ENCODE measurements at places on chromosomes 7 and 10. TPM values are rescaled to one million over a fixed set of nuclear protein-coding genes. Genes with fewer than 3 reads are reported as not detected.

Gene MYL7
- total RNA-seq: not detected

Gene RBM20
- total RNA-seq: 0.08 TPM

Gene EBLN1
- total RNA-seq: not detected

Gene AZGP1
- total RNA-seq: not detected

Gene CCDC126
- total RNA-seq: 3.9 TPM
